ENCODE measurements at places on chromosomes 6 and 20.

GRCh38 chr20:53215166-53215565 is 243.0 kb downstream of the TSHZ2 start:
- no peak for DNase-seq

GRCh38 chr20:44594730-44595129 is 12.4 kb downstream of the PKIG start:
- no peak for DNase-seq

GRCh38 chr20:388034-388994 is 7.8 kb downstream of the TRIB3 start:
- DNase-seq: no peak

GRCh38 chr6:31587791-31588777 is 2.0 kb downstream of the LST1 start:
- DNase-seq: no peak

DNA sequence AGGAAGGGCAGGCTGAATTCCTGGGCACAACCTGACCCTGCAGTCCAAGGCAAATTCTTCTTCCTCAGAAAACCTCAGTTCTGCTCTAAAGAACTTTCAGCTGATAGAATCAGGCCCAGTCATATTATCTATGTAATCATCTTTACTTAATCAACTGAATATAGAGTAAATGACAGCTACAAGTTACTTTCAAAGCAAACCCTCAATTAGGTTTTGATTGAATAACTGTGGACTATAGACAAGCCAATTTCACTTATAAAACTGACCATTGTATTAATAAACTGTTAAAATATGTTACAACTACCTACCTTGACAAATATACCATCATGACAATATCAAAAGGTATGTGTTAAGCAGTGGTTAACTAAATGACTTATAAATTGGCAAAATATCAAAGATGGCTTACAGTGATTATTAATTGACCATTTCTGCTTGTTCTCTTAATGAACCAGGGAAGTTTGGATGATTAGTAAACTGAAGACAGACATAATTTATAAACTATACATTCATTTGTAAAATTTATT is 46.1 kb upstream of the ADGRF5 start:
- DNase-seq: no peak

DNA sequence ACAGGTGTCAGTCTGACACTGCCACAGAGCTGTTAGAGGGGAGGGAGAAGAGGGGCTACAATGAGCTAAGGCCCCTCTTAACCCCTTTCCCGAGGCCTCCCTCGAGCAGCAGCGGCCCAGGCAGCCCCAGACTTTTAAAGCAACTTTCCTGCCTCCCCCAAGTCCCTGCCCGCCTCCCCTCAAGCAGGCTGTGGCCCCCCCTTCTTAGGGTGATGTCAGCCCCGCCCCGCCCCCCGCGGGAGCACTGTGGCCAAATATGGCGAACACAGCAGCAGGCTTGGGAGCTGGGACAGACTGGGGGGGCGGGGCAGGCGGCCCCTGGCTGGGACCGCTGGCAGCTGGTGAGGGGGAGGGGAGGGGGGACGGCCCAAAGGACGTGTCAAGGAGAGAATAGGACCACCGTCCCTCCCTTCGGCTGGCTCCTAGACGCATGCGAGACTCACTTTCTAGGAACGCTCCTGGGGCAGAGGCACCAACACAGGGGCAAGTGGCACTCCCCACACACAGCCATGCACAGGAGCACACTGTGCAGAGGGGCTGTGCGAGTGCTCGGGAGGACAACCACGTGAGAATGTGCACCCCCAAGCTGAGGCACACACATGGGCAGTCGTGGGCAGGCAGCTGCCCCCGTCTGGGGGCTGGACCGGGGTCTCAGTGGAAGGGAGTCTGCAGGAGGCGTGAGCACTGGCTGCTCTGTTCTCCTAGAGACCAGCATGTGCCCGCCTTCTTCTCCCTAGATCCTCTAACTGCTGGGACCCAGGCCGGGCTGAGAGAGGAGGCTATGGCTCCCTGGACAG is 6.7 kb downstream of the TEAD3 start:
- DNase-seq: no peak

DNA sequence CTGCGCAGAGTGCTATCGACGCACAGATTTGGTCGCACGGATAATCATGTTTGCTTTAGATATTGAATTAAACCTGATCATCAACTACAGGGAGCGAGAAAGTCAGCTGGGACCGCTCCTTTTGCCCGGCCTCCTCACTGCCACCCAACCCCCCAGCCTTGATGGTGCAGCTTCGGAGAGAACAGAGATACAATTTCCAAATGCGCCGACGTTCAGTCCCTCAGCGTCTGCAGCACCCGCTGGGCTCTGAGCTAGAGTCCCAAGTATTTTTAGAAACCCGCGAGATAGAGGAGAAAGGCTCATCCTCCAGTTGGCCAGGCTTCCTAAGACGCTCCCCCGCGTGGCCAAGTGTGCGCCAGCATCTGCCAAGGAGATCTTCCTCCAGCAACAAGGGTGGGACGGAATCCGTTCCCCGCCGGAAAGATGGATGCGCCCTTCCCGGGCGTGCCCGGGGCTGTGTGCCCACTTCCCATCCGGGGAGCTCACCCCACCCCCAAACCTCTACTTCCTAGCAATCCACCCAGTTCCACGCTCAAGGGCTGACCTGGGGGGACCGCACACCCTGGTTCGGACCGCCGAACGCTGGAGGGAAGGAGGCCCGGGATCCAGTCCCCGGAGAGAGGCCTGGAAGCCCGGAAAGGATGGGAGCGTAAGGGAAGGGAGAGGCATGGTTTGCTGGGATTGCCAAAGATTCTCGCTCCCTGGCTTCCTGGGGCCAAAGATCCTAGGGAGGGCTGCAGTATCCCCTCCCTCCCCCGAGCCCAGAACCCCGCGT is 4.1 kb downstream of the NKX2-2 start:
- no peak for DNase-seq

DNA sequence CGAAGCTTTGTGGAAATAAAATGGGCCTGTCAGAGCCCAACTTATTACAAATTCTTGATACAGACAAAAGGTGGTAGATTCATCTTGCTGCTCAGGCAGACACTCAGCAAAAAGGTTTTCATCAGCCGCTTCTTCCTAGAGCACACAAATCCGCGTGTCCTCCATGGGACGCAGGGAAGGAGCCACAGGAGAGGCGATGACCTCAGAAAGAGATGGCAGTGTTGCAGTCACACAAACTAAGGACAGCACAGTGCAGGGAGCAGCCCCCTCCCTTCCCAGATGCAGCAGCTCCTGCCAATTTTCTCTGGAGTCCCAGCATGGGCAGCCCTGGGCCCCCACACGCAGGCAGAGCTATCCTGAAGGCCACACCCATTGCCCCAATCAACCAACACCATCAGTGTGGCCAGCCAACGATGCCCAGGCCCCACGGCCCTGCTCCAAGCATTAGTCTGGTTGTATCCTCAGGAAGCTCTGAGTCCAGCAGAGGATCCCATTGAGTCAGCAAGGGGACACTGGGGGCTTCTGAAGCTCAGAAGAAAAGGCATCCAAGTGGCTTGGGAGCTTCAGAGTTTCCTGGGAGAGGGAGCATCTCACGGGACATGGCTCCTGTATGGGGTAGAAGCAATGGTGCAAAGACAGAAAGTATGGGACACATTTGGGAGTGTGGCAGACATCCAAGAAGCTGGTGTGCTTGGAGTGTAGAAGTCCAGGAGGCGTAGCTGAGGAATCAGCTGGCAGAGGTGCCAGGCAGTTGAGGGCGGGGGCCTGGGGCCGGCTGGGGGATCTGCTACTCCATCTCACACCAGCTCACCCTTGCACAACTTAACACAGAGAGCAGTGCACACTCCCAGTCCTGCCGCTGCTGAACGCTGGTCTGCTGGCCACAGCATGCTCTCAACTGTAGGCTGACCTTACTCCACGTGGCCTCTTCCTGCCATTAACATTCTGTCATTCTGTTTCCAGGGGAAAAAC is 142.1 kb upstream of the CST7 start:
- DNase-seq: no peak

DNA sequence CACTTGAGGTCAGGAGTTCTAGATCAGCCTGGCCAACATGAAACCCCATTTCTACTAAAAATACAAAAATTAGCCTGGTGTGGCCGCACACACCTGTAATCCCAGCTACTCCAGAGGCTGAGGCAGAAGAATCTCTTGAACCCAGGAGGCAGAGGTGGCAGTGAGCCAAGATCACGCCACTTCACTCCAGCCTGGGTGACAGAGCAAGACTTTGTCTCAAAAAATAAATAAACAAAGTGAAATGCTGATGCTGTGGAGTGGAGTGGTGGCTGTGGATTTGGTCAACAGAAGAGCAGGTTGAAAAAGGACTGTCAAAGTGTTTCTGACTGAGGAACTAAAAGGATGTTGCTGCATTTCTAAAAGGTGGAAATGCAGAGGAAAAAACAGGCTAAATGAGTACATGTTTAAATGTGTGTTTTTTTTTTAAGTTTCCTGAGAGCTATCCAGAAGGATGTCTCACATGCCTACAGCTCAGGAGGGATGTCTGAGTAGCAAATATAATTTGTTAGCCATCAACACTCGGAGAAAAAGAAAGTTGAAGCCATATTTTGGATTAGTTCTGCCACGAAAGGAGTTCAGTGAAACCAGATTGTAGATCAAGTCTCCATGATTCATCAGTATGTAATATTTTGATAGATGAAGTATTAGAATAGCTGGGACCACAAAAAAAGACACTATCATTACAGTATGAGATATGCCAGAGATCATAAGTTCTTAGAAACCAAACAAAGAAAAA is 621.1 kb upstream of the ADGRB3 start:
- no peak for DNase-seq

- no peak for DNase-seq
Observed at GRCh38 chr6:143555071-143555492, 43.6 kb upstream of the FUCA2 start.

- DNase-seq: no peak
Observed at GRCh38 chr6:44278774-44279697, 8.8 kb downstream of the TMEM151B start.

GRCh38 chr6:163309491-163310026 is 105.0 kb upstream of the QKI start:
- DNase-seq: no peak

DNA sequence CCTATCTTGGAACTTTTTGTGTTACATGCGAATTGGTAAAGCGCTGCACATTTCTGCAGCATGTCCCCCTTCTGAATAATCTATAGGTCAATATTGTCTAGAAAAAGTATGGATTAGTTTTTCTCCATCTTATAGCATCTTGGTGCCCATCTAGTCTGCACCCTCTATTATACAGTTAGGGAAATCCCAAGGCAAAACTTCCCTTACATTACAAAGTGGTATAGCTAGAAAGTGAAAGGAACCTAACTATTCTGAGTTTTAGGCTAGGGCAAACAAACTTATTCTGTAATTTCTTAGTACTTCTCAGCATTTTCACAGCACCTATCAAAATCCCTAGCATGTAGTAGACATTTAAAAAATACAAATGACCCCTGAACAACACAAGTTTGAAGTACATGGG is 133.5 kb upstream of the CCDC28A start:
- no peak for DNase-seq

- DNase-seq: no peak
Observed at GRCh38 chr20:44928595-44928994, 18.7 kb downstream of the PABPC1L start.

DNA sequence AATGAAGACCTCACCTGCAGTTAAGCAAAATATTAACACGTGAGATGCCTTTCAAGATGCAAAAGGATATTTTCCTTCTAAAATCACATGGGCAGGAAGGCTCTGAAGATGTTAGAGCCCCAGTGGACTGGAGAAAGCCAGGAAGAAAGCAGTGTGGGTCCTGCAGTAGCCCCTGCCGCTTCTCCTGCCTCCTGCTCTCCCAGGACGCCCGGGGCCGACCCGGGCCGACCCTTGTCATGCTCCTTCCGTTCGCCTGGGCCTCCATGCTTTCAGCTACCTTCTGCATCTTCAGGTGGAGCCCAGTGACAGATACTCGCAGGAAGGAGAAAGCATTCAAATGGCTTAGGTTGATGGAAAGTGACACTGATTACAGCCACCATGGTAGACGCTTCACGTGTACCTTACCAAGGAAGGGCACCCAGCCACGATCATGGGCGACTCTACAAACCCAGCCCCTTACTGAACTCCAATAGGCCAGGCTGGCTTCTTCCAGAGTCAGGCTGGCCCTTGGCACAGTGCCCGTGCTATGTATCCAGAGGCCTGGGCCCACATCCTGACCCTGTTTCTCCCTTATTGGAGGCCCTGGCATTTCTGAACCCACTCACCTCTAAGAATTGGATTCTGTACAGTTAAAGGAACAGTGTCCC is 69.0 kb downstream of the TCP11 start:
- DNase-seq: no peak

DNA sequence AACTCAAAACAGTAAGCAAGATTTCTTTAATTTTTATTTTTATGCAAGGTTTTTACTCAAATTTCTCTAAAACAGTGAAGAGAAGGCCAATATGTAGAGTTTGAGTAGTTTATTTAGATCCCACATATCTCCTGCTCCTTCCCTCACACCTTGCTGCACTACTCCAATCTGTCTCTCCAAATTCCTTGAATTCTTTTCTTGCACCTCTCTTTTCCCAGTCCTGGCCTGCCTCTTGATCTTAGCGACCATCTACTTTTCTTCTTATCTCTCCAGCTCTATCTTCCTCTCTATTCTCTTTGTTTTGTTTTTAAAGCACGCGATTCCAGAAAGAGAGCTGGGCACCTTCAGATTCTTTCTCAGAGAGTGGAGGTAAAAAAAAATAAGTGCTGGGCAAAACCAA is 86.7 kb upstream of the KCNQ5 start:
- DNase-seq: no peak

- no peak for DNase-seq
Observed at GRCh38 chr6:25456249-25457040, 177.3 kb downstream of the CARMIL1 start.

DNA sequence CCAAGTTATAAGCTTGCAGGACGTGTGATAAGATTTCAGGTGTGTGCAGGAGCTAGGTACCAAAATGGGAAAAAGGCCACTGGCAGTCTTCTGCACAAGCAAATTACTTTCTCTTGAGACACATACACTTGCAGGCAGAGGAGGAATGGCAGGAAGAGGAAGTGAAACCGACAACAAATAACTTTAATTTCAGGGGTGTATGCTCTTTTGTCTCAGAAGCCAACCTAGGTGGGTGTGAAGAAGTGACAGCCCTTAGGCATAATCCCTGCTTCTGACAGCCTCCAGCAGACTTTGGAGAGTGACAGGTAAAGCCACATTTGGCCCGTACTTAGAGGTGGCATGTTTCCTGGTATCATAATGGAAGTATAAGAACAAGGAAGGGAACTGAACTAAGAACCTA is 118.8 kb upstream of the TRAF3IP2 start:
- no peak for DNase-seq

DNA sequence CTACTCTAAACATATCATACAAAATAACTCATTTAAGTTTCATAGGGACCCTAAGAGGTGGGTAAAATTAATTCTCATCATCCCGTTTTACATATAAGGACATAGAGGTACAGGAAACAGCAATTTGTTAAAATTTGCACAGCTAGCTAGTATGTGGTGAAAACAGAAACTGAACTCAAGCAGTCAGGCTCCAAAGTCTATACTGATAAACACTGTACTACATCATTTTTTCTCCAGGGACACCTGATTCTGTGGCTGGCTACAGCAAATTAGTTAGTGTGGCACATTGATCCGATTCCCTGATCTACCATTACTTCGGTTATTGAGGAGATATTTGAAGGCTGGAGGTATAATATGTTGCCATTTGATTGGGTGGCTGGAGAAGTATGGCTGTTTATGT is 36.2 kb upstream of the E2F3 start:
- DNase-seq: no peak

- no peak for DNase-seq
Observed at GRCh38 chr6:164184410-164184809, 769.9 kb downstream of the QKI start.
